ENCODE measurements at places on chromosomes 5 and 9.

GRCh38 chr5:93355691-93356090 lies 225.3 kb downstream of the NR2F1-AS1 start:
- DNase-seq: no peak

DNA sequence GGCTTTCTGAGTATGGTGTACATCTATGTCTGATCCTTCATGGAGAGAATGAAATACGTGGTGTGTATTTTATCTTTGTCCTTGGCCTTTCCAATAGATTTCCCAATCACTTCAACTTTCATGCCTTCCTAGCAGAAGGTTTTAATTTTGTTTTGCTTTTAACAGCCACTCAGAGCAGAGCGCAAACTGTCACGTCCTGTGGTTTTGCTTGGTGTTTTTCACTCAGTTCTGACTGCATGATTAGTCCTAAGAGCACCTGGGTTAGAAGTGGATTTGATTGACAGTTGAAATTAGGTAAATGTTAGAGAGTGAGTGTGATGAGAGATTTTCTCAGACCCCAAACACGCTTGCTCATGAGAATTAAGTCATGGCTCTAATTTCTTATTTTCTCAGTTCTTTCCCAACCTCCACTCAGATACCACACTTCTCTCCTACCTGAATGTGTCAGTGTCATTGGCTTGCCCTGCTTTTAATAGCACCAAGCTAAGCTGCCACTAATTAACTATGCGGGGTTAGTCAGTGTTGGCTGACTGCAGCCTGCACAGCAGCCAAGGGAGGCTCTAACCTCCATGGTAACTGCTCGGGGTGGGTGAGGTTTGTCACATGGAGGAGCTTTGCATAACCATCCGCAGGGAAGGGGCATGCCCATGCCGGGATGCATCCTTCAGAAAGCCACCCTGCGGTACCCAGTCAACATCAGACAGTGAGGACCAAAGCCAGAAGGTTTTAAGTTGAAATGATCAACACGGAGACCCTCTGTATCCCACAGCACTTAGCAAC lies 173.4 kb downstream of the NR3C1 start:
- no peak for DNase-seq

DNA sequence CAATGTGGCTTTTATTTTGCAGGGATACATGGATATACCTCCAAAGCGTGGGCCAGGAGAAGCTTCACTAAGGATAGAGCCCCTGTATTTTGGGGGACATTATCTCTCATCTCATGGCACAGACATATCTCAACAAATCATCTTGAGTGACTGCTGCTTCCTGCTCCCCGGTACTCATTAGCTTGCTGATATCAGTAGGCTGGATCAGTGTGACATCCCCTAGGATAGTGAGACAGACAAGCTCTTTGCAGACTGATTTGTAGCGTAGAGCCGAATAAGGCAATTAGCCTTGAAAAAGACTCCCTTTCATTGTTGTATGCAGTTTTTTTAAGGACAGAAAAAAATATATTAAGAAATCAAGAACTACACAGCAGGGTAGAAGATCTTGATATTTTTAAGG lies 237.7 kb upstream of the CDH9 start:
- no peak for DNase-seq

DNA sequence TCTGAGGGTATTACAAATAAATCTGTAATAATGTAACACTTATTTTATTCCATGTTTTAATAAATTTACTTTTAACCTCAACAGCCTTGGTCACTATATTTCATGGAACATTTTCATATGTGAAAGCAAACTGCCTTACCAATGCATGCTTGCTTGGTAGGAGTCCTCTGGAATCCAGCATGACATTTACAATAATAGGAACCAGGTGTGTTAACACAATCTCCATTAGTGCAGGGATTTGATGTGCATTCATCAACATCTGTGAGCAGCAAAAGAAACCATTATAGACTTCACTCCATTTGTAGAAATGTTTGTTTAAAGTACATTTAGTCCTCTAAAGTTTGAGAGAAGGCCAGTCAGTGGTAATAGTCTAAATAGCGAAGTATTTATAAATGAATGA lies 159.4 kb downstream of the FBN2 start:
- DNase-seq: no peak

- no peak for DNase-seq
Observed at GRCh38 chr9:122820490-122820845, 7.9 kb downstream of the PDCL start.

GRCh38 chr9:86926145-86926544 lies 21.2 kb downstream of the GAS1 start:
- DNase-seq: no peak

DNA sequence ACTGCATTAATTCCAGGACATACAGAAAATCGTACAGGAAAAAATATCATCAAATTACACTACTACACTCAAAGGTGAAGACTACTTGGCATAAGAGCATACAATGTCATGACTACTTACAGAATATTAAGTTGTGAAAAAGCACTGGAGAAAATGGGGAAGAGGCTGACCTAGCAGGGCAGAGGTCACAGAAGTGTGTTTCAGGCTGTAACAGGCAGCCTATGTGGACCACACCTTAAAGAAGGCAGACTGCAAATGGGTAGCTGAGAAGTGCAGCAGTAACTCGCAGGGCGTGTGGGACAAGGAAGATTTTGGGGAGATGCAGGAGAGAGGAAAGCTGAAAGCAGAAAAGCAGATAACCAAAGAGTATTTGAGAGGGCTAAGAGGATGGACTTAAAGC lies 167.0 kb upstream of the PIK3R1 start:
- no peak for DNase-seq

DNA sequence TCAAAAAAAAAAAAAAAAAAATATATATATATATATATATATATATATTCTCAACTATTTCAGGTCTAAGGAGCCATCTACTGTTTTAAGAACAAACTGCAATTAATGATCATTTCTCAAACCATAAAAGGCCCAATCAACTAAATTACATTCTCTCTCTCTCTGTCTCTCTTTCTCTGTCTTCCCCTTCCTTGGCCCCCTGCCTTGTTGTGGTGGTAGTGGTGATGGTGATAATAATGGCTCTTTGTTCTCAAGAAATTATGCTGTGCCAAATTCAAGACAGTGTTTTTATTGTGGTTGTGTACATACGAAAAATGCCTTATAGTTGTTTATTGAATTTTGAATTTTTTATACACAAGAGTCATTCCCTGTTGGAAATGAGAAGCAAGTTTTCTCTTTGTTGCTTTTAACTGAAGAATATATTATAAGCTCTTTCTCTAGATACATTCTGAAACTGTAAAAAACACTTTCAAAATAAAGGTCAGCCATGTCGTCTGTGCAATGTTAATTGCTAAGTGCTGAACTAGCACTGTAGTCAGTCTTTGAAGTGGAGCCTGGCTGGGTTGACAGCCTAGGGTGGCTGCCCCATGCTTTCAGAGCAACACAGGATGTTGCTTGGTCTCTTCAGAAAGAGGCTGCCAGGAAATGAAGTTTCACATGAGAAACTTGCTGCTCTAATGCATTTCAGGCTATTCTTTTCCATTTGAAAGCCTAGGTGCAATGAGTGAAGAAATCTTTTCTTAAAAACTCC lies 96.0 kb downstream of the HINT1 start:
- no peak for DNase-seq

- DNase-seq: no peak
Observed at GRCh38 chr5:50593681-50594080, 72.8 kb upstream of the PARP8 start.

- peak; percentile 20 for DNase-seq
Observed at GRCh38 chr5:152532714-152533113, 127.6 kb upstream of the NMUR2 start.

Measured in pulmonary artery endothelial cell (primary cell).